Body of pancreas (tissue), 4 donors: ENCODE measurements at places on chromosomes 11 and 22. TPM values are rescaled to one million over a fixed set of nuclear protein-coding genes. Genes with fewer than 3 reads are reported as not detected.

DNA sequence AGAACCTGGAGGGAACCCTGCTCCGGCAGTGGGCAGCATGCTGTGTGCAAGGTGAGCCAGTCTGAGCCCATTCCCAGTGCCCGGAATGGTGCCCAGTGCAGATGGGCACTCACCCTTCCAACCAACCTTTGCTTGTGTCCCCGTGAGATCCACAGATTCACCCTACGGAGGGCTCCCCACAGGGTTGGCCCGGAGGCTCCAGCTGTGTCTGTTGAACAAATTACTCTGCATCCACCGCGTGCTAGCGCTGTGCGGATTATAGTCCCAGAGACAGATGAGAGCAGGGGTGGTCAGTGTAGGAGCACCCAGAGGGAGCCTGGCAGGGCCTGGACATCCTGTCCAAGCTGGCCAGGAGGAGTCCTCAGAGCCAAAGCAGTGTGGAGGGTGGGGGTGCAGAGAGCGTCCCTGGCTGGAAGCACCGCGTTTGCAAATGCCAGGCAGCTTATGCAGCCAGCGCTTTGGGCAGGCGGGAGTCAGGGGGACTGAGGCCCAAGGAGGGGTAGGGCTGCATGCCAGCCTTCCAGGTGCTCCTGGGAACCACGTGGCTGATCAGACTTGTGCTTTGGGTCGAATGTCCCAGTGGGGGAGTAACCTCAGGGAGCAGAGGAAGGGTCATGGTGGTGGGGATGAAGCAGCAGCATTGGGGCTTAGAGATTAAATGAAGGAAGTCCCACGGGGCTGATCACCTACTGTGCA lies 80.5 kb downstream of the KCNQ1 start:
- peaks cover 28% of the 10 kb centered on the region for H3K4me1 ChIP-seq
- H3K4me3 ChIP-seq: no peak overlapping the region
- H3K36me3 ChIP-seq: no peaks in the 10 kb centered on the region
- no peaks in the 10 kb centered on the region for H3K27me3 ChIP-seq
- H3K27ac ChIP-seq: no peak overlapping the region
- DNase-seq: peak; percentile 53

DNA sequence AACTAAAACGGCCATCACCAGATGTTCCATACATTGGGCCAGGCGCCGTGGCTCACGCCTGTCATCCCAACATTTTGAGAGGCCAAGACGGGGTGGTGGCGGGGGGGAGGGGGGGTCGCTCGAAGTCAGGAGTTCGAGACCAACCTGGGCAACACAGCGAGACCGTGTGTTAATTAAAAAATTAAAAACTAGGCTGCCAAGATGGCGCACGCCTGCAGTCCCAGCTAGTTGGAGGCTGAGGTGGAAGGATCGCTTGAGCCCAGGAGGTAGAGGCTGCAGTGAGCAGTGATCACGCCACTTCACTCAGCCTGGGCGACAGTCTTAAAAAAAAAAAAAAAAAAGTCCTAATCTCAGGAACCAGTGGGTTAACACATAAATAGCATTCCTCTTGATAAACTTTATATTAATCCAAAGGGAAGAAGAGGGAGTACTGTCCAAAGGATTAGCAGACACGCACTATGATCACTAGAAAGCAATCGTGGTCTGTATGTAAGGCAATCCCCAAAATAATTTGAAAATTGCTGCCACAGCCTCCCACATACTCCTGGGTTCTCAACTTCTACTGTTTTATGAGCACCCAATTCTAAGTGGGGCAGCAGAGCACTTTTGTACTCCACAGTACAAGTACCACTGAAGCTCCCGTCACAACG lies 604 bp downstream of the PUS3 start:
- H3K27ac ChIP-seq: peak overlapping the region; percentile 39
- no peaks in the 10 kb centered on the region for H3K27me3 ChIP-seq
- H3K4me1 ChIP-seq: peaks cover 28% of the 10 kb centered on the region
- H3K36me3 ChIP-seq: no peaks in the 10 kb centered on the region
- peak overlapping the region; percentile 61 for H3K4me3 ChIP-seq

GRCh38 chr22:44486538-44486937 lies 11.5 kb downstream of the RTL6 start:
- no peak overlapping the region for H3K27ac ChIP-seq
- no peaks in the 10 kb centered on the region for H3K4me1 ChIP-seq
- H3K27me3 ChIP-seq: no peaks in the 10 kb centered on the region
- H3K36me3 ChIP-seq: no peaks in the 10 kb centered on the region

GRCh38 chr11:110896358-110896757 lies 184.1 kb upstream of the ARHGAP20 start:
- DNase-seq: no peak
- no peaks in the 10 kb centered on the region for H3K36me3 ChIP-seq
- no peaks in the 10 kb centered on the region for H3K27me3 ChIP-seq
- no peak overlapping the region for H3K27ac ChIP-seq
- no peak overlapping the region for H3K4me3 ChIP-seq

DNA sequence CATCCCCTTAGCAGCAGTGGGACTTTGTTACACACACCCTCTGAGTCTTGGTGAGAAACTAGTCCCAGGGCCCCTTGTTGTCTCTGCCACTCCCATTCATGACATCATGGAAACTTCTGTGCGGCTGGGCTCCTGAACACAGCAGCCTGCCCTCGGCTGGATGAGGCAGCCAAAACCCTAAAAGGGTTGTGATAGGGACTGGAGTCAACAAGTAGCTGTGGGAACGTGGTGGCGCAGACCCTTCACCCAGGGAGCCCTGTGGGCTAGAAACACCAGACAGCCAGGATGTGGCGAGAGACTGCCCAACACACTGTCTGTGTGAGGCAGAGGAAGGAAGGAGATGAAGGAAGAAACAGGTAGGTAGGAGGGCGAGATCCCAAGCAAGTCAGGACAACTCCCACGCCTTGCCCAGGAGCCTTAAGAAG lies 3.9 kb downstream of the CD3D start:
- H3K36me3 ChIP-seq: no peaks in the 10 kb centered on the region
- no peak overlapping the region for H3K4me3 ChIP-seq
- H3K27me3 ChIP-seq: no peaks in the 10 kb centered on the region

- no peak overlapping the region for H3K4me3 ChIP-seq
- H3K4me1 ChIP-seq: peaks cover 16% of the 10 kb centered on the region
- H3K27me3 ChIP-seq: no peaks in the 10 kb centered on the region
- peak overlapping the region; percentile 27 for H3K27ac ChIP-seq
These were observed 653 bp downstream of the IL18BP start for GRCh38 chr11:71999362-71999761.

DNA sequence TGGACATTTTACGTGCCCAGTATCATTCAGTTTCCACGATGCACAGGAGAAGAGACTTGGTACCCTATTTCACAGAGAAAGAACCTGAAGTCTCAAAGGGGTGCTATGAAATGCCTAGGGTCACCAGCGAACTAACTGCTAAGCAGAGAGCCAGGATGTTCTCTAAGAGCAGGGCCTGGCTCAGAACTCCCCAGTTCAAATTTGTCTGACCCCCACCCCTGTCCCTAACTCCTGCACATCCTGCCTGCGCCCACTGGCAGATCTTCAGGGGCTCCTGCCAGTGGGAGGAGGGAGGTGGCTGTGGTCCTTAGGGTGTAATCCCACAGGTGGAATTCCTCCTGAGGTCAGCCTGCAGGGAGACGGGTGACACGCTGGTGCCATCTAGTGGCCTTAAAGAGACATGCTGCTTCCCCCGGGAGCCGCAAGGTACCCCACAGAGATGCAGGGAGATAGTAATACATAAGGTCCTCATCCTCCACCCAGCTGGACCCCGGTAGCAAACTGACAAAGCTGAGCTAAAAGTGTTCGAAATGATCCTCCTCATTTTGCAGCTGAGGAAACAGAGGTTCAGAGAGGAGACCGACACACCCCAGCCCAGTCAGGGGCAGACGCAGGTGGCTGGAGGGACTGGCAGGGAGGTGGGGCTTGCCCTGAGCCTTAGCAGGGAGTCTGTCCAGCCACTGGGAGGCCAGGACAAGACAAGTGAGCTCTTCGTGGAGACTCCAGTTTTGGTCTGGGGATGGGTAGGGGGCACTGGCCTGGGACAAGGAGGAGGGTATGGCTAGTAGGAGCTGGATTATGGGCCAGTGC lies 34.1 kb downstream of the MB start:
- H3K4me1 ChIP-seq: peaks cover 4% of the 10 kb centered on the region
- DNase-seq: peak; percentile 61
- no peaks in the 10 kb centered on the region for H3K27me3 ChIP-seq
- H3K27ac ChIP-seq: no peak overlapping the region
- no peak overlapping the region for H3K4me3 ChIP-seq

GRCh38 chr11:40826601-40827000 lies 632.9 kb downstream of the LRRC4C start:
- no peak overlapping the region for H3K4me3 ChIP-seq
- H3K27ac ChIP-seq: no peak overlapping the region
- DNase-seq: no peak
- H3K27me3 ChIP-seq: no peaks in the 10 kb centered on the region
- H3K4me1 ChIP-seq: no peaks in the 10 kb centered on the region

GRCh38 chr11:43802509-43802908 lies 78.1 kb upstream of the ALKBH3 start:
- no peak overlapping the region for H3K27ac ChIP-seq
- no peaks in the 10 kb centered on the region for H3K27me3 ChIP-seq
- H3K36me3 ChIP-seq: no peaks in the 10 kb centered on the region

- peak overlapping the region; percentile 76 for H3K27ac ChIP-seq
- peak; percentile 56 for DNase-seq
- H3K4me1 ChIP-seq: peaks cover 42% of the 10 kb centered on the region
- H3K36me3 ChIP-seq: peaks cover 2% of the 10 kb centered on the region
- H3K27me3 ChIP-seq: no peaks in the 10 kb centered on the region
- H3K4me3 ChIP-seq: no peak overlapping the region
These were observed 45.3 kb downstream of the MED15 start for GRCh38 chr22:20552443-20553401.

DNA sequence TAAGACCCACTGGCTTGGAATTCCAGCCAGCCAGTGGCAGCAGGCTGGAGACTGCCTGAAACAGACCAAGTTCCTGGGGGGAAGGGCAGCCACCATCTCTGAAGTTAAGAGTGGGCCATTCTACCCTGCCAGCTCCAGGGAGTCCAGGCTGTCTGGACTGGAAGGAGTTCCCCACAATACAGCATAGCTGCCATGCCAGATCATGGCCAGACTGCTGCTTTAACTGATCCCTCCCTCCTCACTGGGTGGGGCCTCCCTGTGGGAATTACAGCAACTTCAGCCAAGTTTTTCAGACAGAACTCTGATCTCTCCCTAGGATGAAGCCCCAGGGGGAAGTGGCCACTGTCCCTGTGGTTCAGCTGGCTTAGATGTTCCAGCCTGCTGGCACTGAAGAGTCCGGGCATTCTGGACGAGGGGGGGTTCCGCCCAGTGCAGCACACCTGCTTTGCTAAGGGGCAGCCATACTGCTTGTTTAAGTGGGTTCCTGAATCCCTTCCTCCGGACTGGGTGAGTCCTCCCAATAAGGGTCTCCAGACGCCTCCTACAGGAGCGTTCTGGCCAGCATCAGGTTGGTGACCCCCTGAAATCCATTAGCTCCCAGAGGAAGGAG lies 455.4 kb downstream of the DLG2 start:
- no peaks in the 10 kb centered on the region for H3K27me3 ChIP-seq
- no peak for DNase-seq
- no peak overlapping the region for H3K4me3 ChIP-seq
- H3K36me3 ChIP-seq: no peaks in the 10 kb centered on the region

- DNase-seq: no peak
- no peaks in the 10 kb centered on the region for H3K27me3 ChIP-seq
- H3K27ac ChIP-seq: no peak overlapping the region
- peaks cover 42% of the 10 kb centered on the region for H3K4me1 ChIP-seq
- H3K36me3 ChIP-seq: no peaks in the 10 kb centered on the region
These were observed 21.4 kb downstream of the ARHGEF12 start for GRCh38 chr11:120357620-120358019.

- no peaks in the 10 kb centered on the region for H3K36me3 ChIP-seq
- H3K4me3 ChIP-seq: no peak overlapping the region
- H3K27me3 ChIP-seq: no peaks in the 10 kb centered on the region
- DNase-seq: no peak
- peaks cover 11% of the 10 kb centered on the region for H3K4me1 ChIP-seq
- H3K27ac ChIP-seq: no peak overlapping the region
These were observed 13.2 kb downstream of the SLC25A18 start for GRCh38 chr22:17576470-17576869.

DNA sequence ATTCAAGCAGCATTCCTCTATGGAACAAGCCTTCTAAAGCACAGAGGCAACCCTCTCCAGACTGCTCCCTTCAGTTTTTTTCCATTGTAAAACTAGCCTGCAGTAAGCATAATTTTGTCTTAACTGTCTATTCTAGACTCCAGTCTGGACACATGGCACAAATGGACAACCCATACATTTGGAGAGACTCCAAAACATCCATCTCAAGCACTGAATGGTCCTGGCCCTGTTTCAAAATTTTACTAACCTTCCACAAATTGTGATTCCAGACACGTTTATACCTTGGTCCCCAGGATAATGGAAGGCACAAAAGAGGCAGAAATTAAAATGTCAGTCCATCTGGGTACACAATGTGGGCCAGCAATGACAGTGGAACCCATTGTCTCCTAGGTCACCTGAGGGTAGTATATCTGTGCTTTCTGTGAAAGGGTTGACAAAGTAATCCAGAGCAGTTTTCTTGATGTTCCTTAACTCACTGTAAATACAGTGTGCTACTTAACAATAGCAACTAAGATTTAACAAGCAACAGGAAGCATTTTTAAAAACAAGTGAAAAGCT lies 16.2 kb upstream of the SESN3 start:
- H3K4me1 ChIP-seq: peaks cover 8% of the 10 kb centered on the region
- no peak overlapping the region for H3K4me3 ChIP-seq
- no peaks in the 10 kb centered on the region for H3K36me3 ChIP-seq
- no peak for DNase-seq
- no peak overlapping the region for H3K27ac ChIP-seq
- no peaks in the 10 kb centered on the region for H3K27me3 ChIP-seq

DNA sequence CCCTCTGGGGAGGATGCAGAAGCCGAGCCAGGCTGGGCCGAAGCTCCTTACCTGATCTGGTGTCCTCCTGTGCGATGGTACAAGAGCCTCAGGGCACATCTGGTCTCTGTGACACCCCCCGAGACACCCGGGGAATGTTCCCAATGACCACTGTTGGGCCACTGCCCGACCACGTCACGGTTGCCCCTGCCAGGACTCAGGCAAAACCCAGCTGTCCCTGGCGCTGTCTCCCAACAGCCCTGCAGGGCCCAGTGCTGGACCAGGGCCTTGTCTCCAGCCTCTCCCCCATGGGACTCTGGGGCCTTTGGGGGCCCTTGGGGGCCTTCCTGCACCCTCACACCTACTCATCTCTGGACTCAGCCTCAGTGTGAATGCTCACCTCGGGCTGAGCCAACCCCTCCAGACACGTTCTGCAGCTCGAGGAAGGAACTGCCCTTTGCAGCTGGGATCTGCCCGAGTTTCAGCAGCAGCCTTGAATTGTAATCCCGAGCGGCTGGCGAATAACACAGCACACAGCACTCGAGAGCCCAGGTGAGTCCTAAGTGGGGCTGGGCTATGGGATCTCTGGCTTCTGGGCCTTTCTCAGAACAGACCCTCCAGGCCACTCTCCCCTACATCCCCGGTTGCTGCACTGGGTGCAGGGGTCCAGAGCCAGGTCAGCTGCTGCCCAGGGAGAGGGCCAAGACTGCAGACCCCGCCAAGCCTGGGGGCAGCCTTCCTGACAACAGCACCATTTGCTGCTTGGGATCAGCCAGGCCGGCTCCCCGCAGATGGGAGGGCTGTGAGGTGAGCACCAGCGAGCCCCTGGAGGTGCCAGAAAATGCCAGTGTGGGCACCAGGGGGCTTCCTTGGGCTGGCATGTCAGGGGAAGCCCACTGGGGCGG lies 39.8 kb downstream of the RTN4R start:
- no peaks in the 10 kb centered on the region for H3K27me3 ChIP-seq
- no peak overlapping the region for H3K4me3 ChIP-seq
- H3K27ac ChIP-seq: no peak overlapping the region
- H3K36me3 ChIP-seq: no peaks in the 10 kb centered on the region

Gene OOSP4A
- not detected for total RNA-seq

Gene CYP2D6
- total RNA-seq: 2.0 TPM

Gene TSKU
- total RNA-seq: 51.7 TPM

Gene TMEM132A
- total RNA-seq: 12.2 TPM

Gene TRIM48
- total RNA-seq: not detected

Gene PLET1
- total RNA-seq: not detected

Gene RPS19BP1
- total RNA-seq: 87.2 TPM

Gene NLRP14
- 0.33 TPM for total RNA-seq

Gene DGCR6L
- 52.4 TPM for total RNA-seq

Gene CCDC83
- total RNA-seq: not detected
